ENCODE measurements at places on chromosomes 13 and 19.

- no peak for DNase-seq
Measured at GRCh38 chr13:28476919-28477708, 17.8 kb downstream of the FLT1 start.

- DNase-seq: no peak
Measured at GRCh38 chr13:43375797-43376465, 352.5 kb downstream of the DNAJC15 start.

DNA sequence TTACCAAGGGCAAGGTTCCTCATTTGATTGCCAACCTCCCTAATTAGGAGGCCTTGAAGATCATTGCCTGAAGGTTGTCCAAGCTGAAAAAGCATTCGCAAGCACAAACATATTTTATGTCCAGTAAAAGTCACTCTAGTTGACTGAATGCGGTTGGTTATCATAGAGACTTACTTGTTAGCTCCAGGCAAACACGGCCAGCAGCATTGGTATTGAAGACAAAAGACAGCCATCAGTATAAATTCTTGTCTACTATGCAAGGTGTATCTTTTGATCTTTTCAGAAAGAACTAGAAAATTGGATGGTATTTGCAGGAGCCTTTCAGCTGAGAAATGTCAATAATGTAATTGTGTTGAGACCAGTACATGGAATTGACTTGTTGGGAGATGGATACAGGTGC is 129.9 kb downstream of the GPC6 start:
- no peak for DNase-seq

DNA sequence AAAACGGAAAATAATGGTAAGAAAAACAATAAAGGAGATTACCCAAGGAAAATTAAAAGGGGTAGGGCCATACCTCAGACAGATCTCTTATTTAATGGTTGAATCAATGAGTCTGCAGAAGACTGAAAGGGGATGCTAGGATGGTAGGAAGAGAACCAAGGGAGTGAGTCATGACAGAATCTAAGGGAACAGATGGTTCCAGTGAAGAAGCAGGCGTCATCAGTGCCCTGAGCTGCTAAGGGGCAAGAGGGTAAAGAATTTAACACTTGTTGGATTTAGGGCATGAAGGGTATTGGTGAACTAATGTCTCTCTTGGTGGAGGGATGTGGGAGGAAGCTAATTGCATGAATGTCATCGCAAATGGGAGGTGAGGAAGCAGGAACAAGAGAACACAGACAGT is 329.2 kb upstream of the TSHZ3 start:
- DNase-seq: no peak

DNA sequence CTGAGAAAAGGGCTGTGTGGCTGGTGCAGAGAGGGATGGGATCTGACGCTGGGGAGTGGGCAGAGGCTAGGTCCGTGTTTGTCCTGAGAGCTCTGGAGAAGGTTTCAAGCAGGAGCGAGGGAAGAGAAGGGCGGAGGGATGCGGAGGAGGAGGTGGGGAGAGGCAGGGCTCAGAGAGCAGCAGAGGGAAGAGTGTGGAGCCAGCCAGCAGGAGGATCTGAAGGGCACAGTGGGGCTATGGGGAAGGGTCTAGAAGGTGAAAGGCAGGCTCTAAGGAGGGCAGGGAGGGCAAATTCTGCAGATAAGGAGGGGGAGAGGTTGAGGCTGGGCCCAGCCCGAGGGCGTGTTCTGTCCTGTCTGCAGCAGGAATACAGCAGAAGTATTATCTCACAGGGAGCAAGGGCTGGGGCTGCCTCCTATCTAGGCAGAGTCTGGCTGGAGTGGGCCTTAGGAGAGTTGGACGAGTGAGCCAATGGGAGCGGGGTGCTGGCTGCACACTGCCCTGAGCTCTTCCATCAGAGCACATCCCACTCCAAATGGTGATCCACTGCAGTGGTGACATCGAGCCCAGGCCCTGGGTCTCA is 6.1 kb downstream of the AP2A1 start:
- DNase-seq: no peak

DNA sequence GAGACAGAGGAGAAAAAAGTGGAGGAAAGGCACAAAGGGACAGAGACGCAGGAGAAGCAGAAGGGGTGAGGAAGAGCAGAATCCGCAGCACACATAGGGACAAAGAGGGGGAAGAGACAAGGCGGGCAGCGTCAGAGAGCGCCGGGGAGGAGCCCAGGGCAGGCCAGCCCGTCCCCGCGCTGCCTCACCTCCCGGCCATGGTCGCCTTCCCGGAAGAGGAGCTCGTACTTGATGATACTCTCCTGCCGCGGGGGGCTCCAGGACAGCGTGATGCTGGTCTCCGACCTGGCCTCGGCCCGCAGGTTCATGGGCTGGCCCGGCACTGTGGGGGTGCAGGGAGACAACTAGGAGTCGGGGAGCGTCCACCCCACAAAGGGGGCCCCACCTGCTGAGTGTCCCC is 100.6 kb downstream of the PTPRS start:
- no peak for DNase-seq

GRCh38 chr19:55376241-55376933 is at the start of gene TMEM190:
TMEM190 (plus strand) TSS chr19:55376826; CDS start chr19:55376854, 28 bp downstream.
- no peak for DNase-seq

DNA sequence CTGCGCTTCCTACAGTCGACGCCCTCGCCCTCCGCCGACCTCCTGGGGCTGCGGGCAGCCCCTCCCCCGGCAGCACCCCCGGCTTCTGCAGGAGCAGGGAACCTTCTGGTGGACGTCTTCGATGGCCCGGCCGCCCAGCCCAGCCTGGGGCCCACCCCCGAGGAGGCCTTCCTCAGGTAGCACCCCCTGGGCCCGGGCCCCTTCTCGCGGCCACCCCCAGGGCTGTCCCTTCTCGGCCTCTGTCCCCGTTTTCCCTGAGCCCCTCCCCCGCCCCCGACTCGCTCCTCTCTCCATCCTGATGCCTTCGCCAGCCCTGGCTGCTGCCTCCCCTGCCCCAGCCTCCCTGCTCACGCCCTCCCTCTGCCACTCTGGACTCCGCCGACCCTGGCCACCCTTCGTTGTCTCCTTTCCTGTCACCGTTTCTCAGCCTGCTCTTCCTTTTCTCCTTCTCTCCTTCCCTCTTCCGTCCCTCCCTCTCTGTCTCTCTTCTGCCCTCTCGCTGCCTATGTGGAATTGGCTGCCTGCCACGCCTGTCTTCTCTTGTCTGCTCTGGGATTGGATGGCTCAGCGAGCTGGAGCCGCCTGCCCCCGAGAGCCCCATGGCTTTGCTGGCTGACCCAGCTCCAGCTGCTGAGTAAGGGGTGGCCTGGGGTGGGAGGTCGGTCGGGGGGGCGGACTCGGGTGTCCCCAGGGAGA is 11.0 kb downstream of the FUZ start:
- DNase-seq: no peak

DNA sequence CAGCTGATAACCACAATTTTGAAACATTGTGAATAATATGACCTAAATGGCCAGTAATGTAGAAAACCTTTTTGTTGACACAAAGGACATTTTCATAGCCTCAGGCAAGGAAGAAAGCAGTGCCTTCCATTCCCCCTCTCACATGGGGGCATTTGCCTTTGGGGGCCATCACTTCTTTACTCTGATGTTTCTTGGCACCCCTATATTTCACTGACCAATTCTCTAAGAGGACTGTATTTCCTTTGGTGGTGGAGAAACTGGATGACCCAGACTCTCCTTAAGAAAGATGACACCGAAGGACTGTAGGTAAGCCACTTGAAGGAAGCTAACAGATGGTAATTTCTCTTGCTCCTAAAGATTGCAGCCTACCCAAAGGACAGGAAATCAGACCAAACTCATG is 254.6 kb downstream of the DCLK1 start:
- DNase-seq: no peak

GRCh38 chr13:69704311-69704710 is 403.3 kb upstream of the ATXN8OS start:
- DNase-seq: no peak

- no peak for DNase-seq
Measured at GRCh38 chr19:6005321-6006069, 27.6 kb upstream of the RANBP3 start.

GRCh38 chr19:46745521-46746280 is at the start of gene FKRP:
FKRP (plus strand) TSS chr19:46746057; CDS start chr19:46755451, 9,394 bp downstream.
- peak; percentile 24 for DNase-seq

DNA sequence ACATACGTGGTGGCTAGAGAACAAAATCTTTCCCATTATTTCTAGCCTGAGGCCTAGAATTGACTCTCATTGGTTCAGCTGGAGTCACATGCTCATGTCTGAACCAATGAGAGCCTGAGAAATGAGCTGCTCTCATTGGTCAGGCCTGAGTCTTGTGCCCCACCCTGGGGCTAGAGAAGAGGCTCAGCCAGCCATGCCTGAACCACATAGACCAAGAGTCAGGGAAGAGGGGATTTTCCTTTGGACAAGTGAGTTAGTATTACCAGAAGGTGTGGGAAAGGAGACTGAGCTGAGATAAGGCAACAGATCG is 6.9 kb downstream of the FXYD5 start:
- DNase-seq: no peak

- no peak for DNase-seq
Measured at GRCh38 chr13:110236831-110237261, 70.1 kb downstream of the COL4A1 start.

DNA sequence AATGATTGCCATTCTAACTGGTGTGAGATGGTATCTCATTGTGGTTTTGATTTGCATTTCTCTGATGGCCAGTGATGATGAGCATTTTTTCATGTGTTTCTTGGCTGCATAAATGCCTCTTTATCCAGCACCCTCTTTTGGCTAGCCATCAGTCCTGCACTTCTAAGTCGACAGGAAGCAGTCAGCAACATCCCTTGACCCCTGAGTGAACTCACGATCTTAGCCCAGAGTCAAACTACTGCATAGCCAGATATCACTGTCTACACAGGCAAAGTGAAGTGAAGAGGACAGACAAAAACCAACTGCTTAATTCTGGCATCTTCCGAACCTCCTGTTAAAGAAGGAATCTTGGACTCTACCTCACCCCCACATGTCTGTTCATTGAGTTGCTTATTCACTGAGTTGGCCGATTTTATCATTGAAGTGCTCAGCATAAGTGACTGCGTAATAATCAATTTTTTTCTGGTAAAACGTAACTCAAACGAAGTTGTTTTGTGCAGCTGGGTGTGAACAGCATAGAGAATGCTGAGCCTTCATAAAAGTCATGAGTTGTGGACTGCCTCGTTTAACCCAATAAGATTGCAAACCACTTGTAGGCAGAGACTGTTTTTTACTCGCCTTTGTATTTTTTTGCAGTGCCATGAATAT is 304.2 kb downstream of the COG6 start:
- DNase-seq: no peak

- DNase-seq: no peak
Measured at GRCh38 chr13:39895254-39895653, 239.8 kb downstream of the COG6 start.

Measured in stimulated activated CD8-positive, alpha-beta memory T cell treated with anti-CD3 and anti-CD28 coated beads, Interleukin-2, amount 100 ng/mL, for 1 hour (primary cell).